ENCODE measurements at places on chromosomes 3 and 15. TPM values are rescaled to one million over a fixed set of nuclear protein-coding genes. Genes with fewer than 3 reads are reported as not detected.

DNA sequence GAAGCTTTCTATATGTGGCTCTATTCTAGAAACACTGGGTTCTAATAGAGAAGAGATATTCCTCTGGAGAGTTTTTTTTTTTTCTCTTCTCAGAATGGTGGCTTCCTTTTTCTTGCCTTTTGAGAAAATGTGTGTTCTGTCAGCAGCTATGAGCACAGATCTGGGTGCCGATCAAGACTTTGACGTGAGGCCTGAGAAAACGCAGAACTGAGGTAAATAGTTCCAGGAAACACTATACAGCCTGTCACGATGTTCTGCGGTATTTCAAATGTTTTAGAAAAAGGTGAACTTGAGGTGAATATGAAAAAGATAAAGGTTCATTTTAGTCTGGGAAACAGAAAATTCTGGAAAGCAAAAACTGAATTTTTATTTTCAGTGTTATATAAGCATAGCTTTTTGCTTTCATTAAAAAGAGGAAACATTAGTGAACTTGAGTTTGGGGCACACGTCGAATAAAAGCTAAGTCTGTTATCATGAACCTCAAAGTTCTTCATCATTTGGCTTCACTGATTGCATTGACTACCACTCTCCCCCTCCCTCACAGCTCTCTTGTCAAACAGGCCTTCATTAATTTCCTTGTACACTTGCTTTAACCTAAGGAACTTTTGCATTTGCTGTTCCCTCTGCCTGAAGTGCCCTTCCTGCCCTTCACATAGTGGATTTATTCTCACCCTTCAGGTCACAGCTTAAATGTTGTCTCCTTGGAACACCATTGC lies 265.1 kb downstream of the NFKBIZ start:
- no peaks in the 10 kb centered on the region for H3K36me3 ChIP-seq
- no peaks in the 10 kb centered on the region for H3K27me3 ChIP-seq
- H3K27ac ChIP-seq = peak overlapping the region; percentile 69
- no peak overlapping the region for H3K4me3 ChIP-seq
- peak; percentile 63 for DNase-seq
- no peaks in the 10 kb centered on the region for H3K4me1 ChIP-seq

DNA sequence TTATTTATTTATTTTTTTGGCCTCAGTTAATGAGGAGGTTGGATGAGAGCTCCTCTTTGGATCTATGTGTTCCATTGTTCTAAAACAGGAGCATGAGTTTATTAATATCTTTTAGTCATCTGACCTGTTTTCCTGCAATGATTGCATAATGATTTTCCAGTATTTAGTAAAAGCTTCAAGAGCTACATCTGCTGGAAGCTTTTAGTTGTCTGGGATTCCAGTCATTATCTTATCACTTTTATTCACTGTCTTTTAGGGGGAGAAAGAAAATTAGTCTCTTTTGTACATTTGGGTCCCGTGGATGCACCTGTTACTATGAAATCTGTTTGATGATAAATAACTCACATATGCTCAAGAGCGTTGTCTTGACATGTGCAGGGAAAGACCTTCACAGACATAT lies 1270.0 kb downstream of the ROBO1 start:
- DNase-seq = no peak
- no peaks in the 10 kb centered on the region for H3K4me1 ChIP-seq
- no peaks in the 10 kb centered on the region for H3K27me3 ChIP-seq
- H3K27ac ChIP-seq = no peak overlapping the region
- H3K4me3 ChIP-seq = no peak overlapping the region
- H3K36me3 ChIP-seq = no peaks in the 10 kb centered on the region

- H3K4me3 ChIP-seq = no peak overlapping the region
- no peak overlapping the region for H3K27ac ChIP-seq
- peaks cover 15% of the 10 kb centered on the region for H3K4me1 ChIP-seq
- no peak for DNase-seq
- no peaks in the 10 kb centered on the region for H3K36me3 ChIP-seq
Observed at GRCh38 chr3:134807189-134807588, 12.1 kb downstream of the EPHB1 start.

DNA sequence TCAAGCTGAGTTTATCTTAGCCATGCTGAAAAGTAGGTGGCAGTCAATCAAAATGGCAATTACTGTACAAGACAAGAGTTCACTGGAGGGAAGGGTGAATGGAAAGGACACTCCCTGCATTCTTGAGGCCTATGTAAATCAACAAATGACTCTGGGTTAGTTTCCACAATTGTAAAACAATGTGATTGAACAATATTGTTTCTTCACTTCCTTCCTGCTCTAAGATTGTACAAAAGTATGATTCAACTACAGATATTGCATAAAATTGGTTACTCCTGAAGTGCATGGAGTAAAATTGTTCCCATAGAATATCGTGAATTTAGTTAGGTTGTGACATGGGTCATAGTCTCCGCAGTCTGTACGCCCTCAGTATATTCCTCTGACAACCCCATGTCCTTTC lies 277.6 kb downstream of the LPP start:
- peaks cover 3% of the 10 kb centered on the region for H3K4me1 ChIP-seq
- H3K36me3 ChIP-seq = peaks cover 6% of the 10 kb centered on the region
- no peak overlapping the region for H3K27ac ChIP-seq
- no peak overlapping the region for H3K4me3 ChIP-seq

- no peak overlapping the region for H3K27ac ChIP-seq
- no peak overlapping the region for H3K4me3 ChIP-seq
- H3K27me3 ChIP-seq = no peaks in the 10 kb centered on the region
Observed at GRCh38 chr15:78854833-78855372, 17.8 kb upstream of the MORF4L1 start.

DNA sequence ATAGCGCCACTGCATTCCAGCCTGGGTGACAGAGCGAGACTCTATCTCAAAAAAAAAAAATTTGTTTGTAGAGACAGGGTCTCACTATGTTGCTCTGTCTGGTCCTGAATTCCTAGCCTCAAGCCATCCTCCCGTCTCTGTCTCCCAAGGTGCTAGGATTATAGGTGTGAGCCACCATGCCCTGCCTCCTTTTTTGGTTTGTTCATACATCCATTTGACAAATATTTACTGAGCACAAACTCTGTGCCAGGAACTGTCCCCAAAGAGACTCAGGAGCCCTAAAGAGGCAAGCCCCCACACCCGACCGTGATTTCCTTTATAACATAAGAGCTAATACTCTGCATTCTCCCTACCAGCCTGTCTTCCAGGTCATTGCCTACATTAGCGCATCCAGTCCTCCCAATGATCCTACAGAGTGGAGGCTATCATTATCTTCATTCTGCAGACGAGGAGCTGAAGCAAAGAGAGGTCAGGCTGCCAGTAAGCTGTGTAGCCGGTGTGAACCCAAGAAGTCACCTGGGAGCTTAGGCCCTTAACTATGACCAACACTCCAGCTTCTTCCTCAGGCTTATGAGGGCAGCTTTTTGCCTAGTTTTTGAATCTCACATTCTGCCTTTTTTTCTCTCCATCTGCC lies 6.3 kb upstream of the PXK start:
- no peaks in the 10 kb centered on the region for H3K36me3 ChIP-seq
- no peak overlapping the region for H3K4me3 ChIP-seq
- no peak overlapping the region for H3K27ac ChIP-seq
- peaks cover 9% of the 10 kb centered on the region for H3K4me1 ChIP-seq
- DNase-seq = no peak
- no peaks in the 10 kb centered on the region for H3K27me3 ChIP-seq

GRCh38 chr3:18483226-18483625 lies 58.1 kb upstream of the SATB1 start:
- H3K36me3 ChIP-seq = no peaks in the 10 kb centered on the region
- no peak for DNase-seq
- no peaks in the 10 kb centered on the region for H3K27me3 ChIP-seq
- H3K4me3 ChIP-seq = no peak overlapping the region

GRCh38 chr15:45644437-45644836 lies 9.6 kb downstream of the SQOR start:
- no peaks in the 10 kb centered on the region for H3K36me3 ChIP-seq
- peaks cover 54% of the 10 kb centered on the region for H3K4me1 ChIP-seq
- H3K27ac ChIP-seq = no peak overlapping the region

- no peaks in the 10 kb centered on the region for H3K4me1 ChIP-seq
- H3K27ac ChIP-seq = no peak overlapping the region
- no peaks in the 10 kb centered on the region for H3K36me3 ChIP-seq
- H3K27me3 ChIP-seq = no peaks in the 10 kb centered on the region
- H3K4me3 ChIP-seq = no peak overlapping the region
- no peak for DNase-seq
Observed at GRCh38 chr3:130895690-130896488, 2.0 kb downstream of the ATP2C1 start.

- no peak overlapping the region for H3K27ac ChIP-seq
- no peak for DNase-seq
- no peaks in the 10 kb centered on the region for H3K27me3 ChIP-seq
Observed at GRCh38 chr15:39184701-39185390, 396.0 kb upstream of the THBS1 start.

DNA sequence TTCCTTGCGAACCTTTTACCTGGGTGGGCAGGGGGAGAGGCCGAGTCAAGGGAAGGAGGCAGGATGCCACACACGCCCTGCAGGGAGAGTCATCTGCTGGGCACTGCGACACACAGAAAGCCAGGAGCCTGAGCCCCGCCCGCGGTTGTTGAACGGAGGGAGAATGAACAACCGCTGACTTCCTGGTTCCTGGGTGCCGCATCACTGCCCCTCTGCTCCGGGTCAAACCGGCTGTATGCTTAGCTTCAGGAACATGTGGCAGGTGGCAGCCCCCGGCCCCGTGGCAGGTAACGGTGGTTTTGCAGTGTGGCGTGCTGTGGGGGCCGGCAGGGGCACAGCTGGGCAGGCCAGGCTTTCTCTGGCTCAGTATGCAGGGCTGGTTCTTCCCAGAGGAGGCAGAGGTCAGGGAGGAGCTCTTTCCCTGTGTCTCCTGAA lies 33.4 kb downstream of the APBA2 start:
- H3K4me3 ChIP-seq = no peak overlapping the region
- H3K27ac ChIP-seq = no peak overlapping the region
- no peak for DNase-seq
- H3K4me1 ChIP-seq = no peaks in the 10 kb centered on the region

GRCh38 chr15:89877083-89877425 lies 16.7 kb downstream of the AP3S2 start:
- H3K4me1 ChIP-seq = peaks cover 2% of the 10 kb centered on the region
- H3K27ac ChIP-seq = no peak overlapping the region
- no peaks in the 10 kb centered on the region for H3K27me3 ChIP-seq
- H3K36me3 ChIP-seq = peaks cover 34% of the 10 kb centered on the region
- DNase-seq = no peak

- no peaks in the 10 kb centered on the region for H3K4me1 ChIP-seq
- H3K27ac ChIP-seq = no peak overlapping the region
- no peak overlapping the region for H3K4me3 ChIP-seq
- H3K36me3 ChIP-seq = peaks cover 3% of the 10 kb centered on the region
Observed at GRCh38 chr3:134473868-134474546, 11.8 kb downstream of the ANAPC13 start.

DNA sequence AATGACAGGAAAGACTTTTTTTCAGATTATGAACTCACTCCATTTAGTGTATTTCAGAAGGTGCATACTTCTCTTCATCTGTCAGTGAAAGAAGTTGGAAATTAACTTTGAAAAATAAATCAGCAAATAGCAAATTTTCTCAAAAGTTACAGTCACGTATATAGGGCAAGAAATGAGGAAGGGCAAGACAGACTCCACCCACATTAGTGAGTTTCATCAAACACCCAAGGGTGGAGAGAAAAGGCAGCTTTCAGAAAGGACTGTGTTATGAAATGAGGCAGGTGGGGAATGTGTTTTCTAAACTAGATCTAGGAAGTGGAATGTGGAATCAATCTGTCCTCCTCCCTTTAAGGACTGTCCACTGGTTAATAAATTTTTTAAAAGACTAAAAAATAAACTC lies 2.9 kb downstream of the SLC22A13 start:
- H3K27ac ChIP-seq = no peak overlapping the region
- no peak for DNase-seq
- no peaks in the 10 kb centered on the region for H3K36me3 ChIP-seq

SCN11A gene
- polyA plus RNA-seq = not detected

SEMA4B gene
- polyA plus RNA-seq = 26.2 TPM

LYZL4 gene
- not detected for polyA plus RNA-seq

RAB6B gene
- not detected for polyA plus RNA-seq

Measured in small intestine (tissue), 16 donors.